Hair follicular keratinocyte (primary cell): ENCODE measurements at places on chromosomes 2 and 18. TPM values are rescaled to one million over a fixed set of nuclear protein-coding genes. Genes with fewer than 3 reads are reported as not detected.

The NYAP2 gene
- total RNA-seq, result not detected in 2 replicates

The EML6 gene
- 0.04 TPM in 1 of 2 replicates, not detected in the other for total RNA-seq

The ZNF519 gene
- 0.86 and 2.0 TPM in 2 replicates for total RNA-seq

The MROH2A gene
- total RNA-seq, result 0.38 TPM in 1 of 2 replicates, not detected in the other

The NT5DC4 gene
- total RNA-seq, result not detected in 2 replicates

The PAX8 gene
- total RNA-seq, result 3.5 and 3.7 TPM in 2 replicates

The MPHOSPH10 gene
- 12.6 and 18.8 TPM in 2 replicates for total RNA-seq

The SULT1C4 gene
- total RNA-seq, result not detected in 2 replicates

The CAPN14 gene
- total RNA-seq, result 0.30 and 0.47 TPM in 2 replicates

The CD8B2 gene
- not detected in 2 replicates for total RNA-seq

The SLC9A2 gene
- total RNA-seq, result under 0.01 and 0.19 TPM in 2 replicates

The ATG4B gene
- total RNA-seq, result 58.7 and 61.1 TPM in 2 replicates

The ANKRD30B gene
- total RNA-seq, result not detected in 2 replicates

The HSBP1L1 gene
- total RNA-seq, result 26.8 and 29.2 TPM in 2 replicates

The OTOS gene
- not detected in 2 replicates for total RNA-seq

The DSC2 gene
- 13.2 and 19.4 TPM in 2 replicates for total RNA-seq

The DNER gene
- total RNA-seq, result 4.6 and 8.0 TPM in 2 replicates

The NEURL3 gene
- total RNA-seq, result not detected in 2 replicates

The RASGRP3 gene
- not detected in 2 replicates for total RNA-seq

The DYNAP gene
- total RNA-seq, result not detected in 2 replicates

The IL36RN gene
- total RNA-seq, result 0.15 and 1.0 TPM in 2 replicates

The LYG1 gene
- total RNA-seq, result 0.23 TPM in 1 of 2 replicates, not detected in the other

The ALLC gene
- not detected in 2 replicates for total RNA-seq

The GGCX gene
- total RNA-seq, result 34.0 and 34.6 TPM in 2 replicates

The PARD6G gene
- 29.0 and 32.2 TPM in 2 replicates for total RNA-seq

The CFAP221 gene
- not detected in 2 replicates for total RNA-seq

The DDX1 gene
- total RNA-seq, result 60.8 and 73.8 TPM in 2 replicates

The FAM237A gene
- not detected in 2 replicates for total RNA-seq

The GALNT14 gene
- total RNA-seq, result 33.7 and 34.3 TPM in 2 replicates

The FOXI3 gene
- total RNA-seq, result not detected in 2 replicates

The CAPN13 gene
- not detected in 2 replicates for total RNA-seq

The XDH gene
- total RNA-seq, result 33.5 and 87.8 TPM in 2 replicates

The DSG4 gene
- total RNA-seq, result under 0.01 TPM in 1 of 2 replicates, not detected in the other

The ALPG gene
- not detected in 2 replicates for total RNA-seq

The ABHD1 gene
- not detected in 2 replicates for total RNA-seq

The HRH4 gene
- total RNA-seq, result 0.08 TPM in 1 of 2 replicates, not detected in the other

The TRIM54 gene
- total RNA-seq, result not detected in 2 replicates

The DAPL1 gene
- 6.3 TPM in 1 of 2 replicates, not detected in the other for total RNA-seq

The CSRNP3 gene
- 0.80 and 5.9 TPM in 2 replicates for total RNA-seq

The VSNL1 gene
- total RNA-seq, result 12.8 and 17.3 TPM in 2 replicates

The DNAJC5G gene
- total RNA-seq, result not detected in 2 replicates

The MEP1B gene
- total RNA-seq, result not detected in 2 replicates

The SNRNP200 gene
- 48.8 and 68.5 TPM in 2 replicates for total RNA-seq

The LINC00305 gene
- not detected in 2 replicates for total RNA-seq

The LYPD6B gene
- total RNA-seq, result 1.9 and 4.9 TPM in 2 replicates

The RGPD3 gene
- total RNA-seq, result 0.08 and 0.16 TPM in 2 replicates

The NOL4 gene
- 1.9 TPM in 1 of 2 replicates, not detected in the other for total RNA-seq

The SCN7A gene
- not detected in 2 replicates for total RNA-seq

The KIDINS220 gene
- 18.4 and 22.0 TPM in 2 replicates for total RNA-seq

The COPS8 gene
- 153 and 169 TPM in 2 replicates for total RNA-seq

The DSG1 gene
- total RNA-seq, result 0.38 and 0.55 TPM in 2 replicates
